ENCODE measurements at places on chromosomes 1 and 21.

DNA sequence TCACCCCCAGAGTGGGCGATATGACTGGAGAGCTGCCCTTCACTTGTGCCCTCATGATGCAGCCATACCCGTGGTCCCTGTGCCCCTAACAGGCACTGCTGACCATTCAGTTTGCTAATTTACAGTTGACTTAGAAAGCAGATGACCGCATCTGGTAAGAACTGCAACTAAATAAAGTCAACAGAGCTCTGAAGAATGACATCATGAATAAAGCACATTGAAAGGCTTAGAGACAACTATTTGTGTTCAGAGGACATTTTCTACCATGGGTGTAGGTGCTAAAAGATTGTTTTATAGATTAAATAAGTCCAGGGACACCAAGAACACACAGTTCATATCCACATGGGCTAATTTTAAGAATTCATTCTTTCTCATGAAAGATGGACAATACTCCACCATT is 65.5 kb downstream of the LPAR3 start:
- no peak for DNase-seq

- DNase-seq, result peak; percentile 68
Observed at GRCh38 chr1:17125756-17126237, 6.5 kb upstream of the PADI2 start.

DNA sequence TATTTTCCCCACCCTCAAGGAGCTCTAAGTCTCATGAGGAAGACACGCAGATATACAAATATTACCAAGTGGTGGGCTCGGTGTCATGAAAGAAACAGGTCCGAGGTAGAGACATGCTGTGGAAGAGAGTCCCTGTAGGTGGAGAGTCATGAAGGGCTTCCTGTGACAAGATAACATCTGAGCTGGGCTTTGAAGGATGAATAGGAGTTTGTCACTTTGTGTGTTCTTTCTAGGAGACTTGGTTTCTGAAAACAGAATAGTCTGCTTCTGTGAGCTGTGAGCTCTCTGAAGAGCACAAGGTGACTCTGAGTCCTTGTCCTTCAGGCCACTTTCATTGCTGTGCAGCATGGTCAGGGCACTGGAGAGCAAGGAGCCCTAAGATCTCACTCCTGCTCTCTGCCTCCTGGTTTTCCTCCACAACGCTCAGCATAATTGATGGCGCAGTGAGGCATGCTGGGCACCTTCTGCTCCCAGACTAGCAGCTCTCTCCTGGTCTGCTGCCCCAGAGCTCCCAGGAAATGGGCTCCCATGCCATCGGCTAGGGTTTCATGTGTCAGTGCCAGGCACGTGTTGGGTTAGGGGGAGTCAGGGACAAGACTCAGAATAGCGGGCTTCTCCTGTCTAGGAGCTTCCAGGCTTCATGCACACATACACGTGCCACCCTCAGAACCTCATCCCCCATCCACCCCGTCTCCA is 209.9 kb upstream of the CSF3R start:
- DNase-seq, result no peak

GRCh38 chr1:172085317-172085716 is 244.0 kb downstream of the DNM3 start:
- DNase-seq, result no peak

GRCh38 chr1:53160924-53161378 is 18.5 kb upstream of the SLC1A7 start:
- DNase-seq, result no peak

- no peak for DNase-seq
Observed at GRCh38 chr1:117570988-117571409, 34.8 kb upstream of the TENT5C start.

GRCh38 chr1:159964144-159964543 is 10.1 kb upstream of the SLAMF9 start:
- no peak for DNase-seq

GRCh38 chr1:39089931-39090521 is 63.9 kb downstream of the NDUFS5 start:
- no peak for DNase-seq

DNA sequence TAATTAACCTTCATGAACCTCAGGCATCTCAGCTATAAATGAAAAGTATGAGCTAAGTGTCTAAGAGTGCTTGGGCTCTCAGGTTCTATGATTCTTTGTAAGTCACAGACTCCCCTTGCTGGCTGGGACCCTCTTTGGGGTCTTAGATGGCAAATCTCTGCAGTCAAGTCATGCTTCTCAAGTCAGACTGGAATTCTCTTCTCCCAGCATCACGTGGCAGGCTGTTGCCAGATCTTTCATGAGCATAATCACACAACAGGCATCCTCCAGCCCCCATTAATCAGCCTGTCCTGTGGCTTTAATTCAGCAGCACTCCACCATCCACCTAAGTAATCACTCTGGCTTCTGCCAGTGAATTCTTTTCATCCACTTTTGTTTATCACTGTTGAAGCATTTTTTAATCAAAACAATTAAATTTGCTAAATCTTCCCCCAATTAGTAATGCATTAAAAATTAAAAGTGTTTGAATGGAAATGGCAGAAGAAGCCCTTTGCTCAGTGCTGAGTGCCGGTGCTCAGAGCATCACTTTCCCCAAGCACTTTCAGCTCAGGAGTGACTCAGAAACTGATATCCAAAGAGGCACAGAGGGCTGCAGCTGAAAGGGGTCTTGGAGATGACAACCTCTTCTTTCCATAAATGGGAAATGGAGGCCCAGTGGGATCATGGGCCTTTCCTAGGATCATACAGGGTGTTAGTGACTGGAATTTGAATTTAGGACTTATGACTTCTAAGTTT is 50.2 kb downstream of the C8A start:
- DNase-seq, result no peak

DNA sequence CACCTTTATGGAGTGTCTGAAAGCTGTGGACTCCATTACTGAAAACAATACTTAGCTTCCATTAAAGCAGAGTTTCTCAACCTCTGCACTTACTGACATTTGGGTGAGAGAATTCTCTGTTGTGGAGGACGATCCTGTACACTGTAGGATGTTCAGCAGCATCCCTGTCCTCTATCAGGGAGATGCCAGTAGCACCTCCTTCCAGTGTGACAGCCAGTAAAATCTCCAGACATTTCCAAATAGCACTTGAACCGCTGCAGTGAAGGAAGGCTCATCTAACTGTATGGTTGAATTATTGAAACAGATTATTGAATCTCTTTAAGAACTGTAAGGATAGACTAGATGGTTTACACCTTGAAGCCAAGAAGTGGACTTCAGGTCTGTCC is 3.1 kb downstream of the PRDM2 start:
- DNase-seq, result no peak

DNA sequence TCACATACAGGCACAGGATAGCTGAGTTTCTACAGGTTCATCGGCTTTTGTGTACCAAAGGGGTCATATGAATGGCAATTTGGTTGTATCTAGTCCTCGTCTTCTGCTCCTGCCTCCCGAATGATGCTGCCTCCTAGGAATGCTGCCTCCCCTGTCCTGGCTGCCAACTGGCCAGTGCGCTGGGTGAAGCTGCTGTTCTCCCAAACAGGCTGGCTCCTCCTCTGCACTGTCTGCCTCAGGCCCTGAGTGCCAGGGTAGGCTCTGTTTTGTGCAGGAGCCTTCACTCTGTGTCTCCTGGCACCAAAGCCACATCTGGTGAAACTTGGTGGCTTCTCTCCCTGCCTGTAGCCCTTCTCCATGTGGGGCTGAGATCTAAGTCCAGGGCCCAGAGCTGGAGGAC is 60.3 kb downstream of the RHOU start:
- no peak for DNase-seq

GRCh38 chr1:107181253-107181969 is 40.6 kb downstream of the NTNG1 start:
- no peak for DNase-seq

- DNase-seq, result no peak
Observed at GRCh38 chr1:2980849-2981248, 40.4 kb upstream of the ACTRT2 start.

DNA sequence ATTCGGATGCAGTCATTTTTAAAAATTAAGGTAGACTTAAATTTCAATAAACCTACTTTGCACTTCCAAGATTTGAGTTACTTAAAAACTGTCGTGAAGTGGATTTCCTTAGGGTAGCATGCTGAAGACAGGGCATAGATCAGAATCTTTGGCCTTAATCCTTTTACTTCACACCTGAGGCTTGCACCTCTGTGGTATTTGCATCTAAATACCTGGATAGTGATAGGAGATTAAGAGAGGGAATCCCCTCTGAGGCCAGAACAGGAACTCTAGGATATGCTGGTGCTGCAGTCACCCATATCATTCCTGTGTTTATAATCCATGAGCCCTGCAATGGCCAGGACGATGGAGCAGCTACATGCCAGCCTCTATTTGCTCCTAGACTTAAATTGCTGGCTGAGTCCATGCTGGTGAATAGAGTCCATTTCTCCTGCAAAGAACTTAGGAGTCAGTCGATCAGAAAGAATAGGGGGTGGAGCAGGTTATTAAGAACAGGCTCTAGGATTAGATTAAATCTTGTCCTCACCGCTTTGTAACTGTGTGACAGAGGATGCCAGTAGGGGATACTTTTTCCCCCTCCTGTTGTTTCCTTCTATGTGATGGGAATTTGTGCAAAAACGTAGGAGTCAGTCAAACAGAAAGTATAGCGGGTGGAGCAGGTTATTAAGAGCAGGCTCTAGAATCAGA is 333.6 kb downstream of the DUSP10 start:
- no peak for DNase-seq

DNA sequence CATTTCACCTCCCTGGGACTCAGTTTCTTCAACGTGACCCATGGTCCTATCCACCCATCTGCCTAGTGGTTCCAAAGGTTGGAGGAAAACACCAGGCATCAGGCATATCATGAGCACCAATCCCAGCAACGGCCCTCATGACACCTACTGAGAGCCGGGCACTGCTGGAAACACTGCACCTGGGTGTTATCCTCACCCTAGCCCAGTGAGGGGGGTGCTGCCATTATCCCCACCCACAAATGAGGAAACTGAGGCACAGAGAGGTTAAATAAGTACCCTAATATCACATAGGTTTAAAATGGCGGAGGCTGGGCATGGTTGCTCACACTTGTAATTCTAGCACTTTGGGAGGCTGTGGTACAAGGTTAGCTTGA is 206.9 kb downstream of the MATN1 start:
- no peak for DNase-seq
